Left lobe of liver (tissue), 2 donors: ENCODE measurements at places on chromosomes 5 and 9. TPM values are rescaled to one million over a fixed set of nuclear protein-coding genes. Genes with fewer than 3 reads are reported as not detected.

FOXE1 gene
- not detected for total RNA-seq

DNA sequence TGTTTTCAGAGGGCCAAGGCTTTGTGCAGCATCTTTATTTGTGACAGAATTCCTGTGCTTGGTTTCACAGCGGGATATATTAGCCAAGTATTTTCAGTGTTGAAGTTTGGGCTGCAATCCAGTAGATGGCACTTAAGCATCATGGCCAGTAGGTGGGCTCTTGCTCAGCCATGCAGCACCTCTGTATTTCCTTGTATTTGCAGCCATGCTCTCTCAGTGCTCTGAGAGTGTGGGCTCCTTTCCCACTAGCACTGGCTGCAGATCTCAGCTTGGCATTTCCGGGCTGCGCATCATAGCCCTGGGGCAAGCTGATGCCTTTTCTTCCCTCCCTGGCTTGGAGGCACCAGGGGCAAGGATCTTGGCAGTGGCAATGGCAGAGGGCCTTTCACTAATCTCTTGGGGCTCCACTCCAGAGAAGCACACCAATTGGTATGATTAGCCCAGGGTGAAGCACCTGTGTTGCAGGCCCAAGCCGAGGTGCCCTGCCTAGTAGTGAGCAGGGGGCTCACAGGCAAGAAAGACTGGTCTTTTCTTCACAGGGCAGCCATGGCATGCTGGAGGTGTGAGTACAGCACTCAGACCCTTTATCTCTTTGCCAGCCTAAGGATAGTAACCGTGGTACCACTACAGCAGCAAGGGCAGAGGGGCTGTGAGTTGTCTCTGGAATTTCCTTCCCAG, 48.3 kb downstream of the SLCO6A1 start:
- DNase-seq = no peak

GRCh38 chr9:6870650-6871477, 113.1 kb downstream of the KDM4C start:
- DNase-seq = no peak

ARHGEF39 gene
- total RNA-seq = 0.40 TPM

DNA sequence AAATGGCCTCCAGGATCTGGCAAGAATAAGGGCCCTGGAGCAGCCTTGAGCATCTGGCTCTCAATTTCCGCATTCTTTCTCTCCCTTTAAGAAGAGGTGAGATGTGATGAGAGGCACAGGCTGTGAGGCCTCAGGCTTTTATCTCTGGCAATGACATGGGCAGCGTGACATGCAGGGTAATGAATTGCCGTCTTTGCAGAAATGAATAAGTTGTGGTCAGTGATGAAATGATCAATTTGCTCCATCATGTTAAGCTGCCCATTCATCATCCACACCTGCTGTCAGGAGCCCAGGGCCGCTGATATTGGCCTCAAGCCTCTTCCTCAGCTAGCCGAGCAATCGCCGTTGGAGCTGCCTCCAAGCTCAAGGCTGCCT, 265.3 kb downstream of the TRIM32 start:
- no peak for DNase-seq
